ENCODE measurements at places on chromosomes 6 and 20.
A peak's percentile ranks its signal among the peaks of the same experiment; 100 is the strongest.

GRCh38 chr20:1001911-1002681 is at the start of gene RSPO4:
TSS of gene RSPO4 (minus strand) at chr20:1002311. CDS start at chr20:1002164, 147 bp downstream.
- no peak for DNase-seq

DNA sequence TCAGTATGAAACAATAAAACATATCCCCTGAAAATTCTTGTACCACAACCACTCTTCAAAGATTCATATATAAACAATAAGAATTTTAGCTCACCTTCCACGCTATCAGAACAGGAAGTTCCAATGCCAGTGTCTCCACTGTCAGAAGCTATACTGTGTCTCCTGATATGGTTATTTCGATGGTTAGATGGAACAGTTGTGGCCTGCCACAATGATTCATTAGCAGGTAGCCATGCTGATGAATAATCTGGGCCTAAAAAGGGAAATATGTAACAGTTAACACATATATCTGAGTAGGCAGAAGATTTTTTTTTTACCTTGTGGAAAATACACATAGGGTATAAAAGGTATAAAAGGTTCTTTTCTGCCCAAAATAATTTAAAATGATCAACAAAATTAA is 19.0 kb downstream of the CEP85L start:
- DNase-seq = no peak

DNA sequence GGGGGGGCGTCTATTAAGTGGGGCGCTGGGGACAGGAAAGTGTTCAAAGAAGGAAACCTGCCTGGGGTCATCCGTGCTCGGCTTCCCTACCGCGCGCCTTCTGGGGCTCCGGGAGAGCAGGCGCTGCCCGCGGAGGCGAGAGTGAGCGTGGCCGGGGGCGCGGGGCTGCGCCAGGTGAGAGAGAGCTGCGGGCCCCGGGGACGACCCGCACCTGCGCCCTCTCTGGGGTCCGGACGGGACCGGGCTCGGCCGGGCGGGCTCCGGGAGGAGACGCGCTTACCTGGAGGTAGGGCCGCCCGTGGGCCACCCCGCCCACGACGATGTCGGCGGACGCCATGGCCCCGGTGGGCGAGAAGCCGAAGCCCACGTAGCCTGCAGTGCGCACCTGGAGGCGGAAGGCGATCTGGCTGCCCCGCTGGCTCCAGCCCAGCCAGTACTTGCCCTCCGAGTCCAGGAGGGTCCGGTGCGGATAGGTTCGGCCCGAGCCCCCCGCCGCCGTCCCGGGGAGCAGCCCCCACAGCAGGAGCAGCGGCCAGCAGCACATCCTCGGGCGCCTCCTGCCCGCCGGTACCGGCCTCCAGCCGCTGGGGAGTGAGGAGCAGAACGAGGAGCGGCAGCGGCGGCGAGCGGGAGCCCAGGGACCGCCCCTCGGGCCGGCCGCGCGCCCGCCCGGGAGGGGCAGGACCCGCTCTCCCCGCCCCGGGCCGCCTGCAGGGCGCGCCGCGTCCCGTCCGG is at the start of gene MOXD1:
MOXD1 (minus strand) TSS at position 593 of the 735 bp plus-strand sequence; CDS start at position 544, 49 bp downstream.
- DNase-seq = peak; percentile 41

DNA sequence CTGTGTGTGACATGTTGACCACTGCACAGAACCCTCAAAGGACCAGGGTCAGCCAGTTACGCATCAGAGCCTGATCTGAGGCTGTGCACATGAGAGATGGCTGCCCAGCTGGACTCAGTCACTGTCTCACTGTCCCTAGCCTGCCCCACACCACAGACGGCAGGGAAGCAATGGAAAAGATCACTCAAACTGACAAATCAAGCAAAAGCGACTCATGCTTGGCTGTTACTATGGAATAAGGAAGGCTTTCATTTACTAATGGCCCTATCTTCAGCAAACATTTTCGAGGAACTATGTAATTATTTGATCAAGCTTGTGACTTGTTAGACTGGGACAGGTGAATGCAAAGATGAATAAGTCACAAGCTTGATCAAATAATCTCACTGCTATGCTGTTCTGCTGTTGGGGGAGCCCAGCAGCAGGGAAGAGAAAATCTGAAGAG is 137.0 kb downstream of the SLC23A2 start:
- no peak for DNase-seq

- DNase-seq = no peak
These were observed 14.8 kb upstream of the SCGN start for GRCh38 chr6:25637211-25637610.

- no peak for DNase-seq
These were observed 69.5 kb downstream of the SLX4IP start for GRCh38 chr20:10504608-10504993.

GRCh38 chr6:111591370-111591900 is 14.2 kb downstream of the TRAF3IP2 start:
- DNase-seq = no peak

DNA sequence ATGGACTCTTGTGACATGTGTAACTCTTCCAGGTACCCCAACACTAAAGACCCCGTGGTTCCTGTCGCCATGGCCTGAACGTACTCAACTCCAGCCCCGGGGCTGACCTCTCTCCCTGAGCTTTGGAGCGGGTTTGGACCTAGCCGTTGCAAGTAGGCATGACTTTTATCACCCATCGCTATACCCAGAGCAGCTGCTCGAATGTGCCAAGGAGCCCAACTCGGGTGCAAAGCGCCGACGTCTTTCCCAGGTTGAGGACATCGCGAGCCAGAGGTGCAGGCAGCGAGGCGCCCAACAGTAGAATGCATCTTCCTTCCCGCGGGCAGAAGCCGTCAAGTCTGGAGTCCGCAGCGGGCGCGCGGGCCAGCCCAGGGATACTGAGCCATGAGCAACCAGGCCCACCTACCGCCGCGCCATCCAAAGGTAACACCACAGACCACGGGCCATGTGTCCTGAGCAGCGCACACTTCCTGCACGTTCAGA is 5.7 kb upstream of the LAMP5 start:
- DNase-seq = no peak

GRCh38 chr20:14860410-14860814 is 523.0 kb upstream of the FLRT3 start:
- no peak for DNase-seq

- DNase-seq = no peak
These were observed 44.4 kb downstream of the DAAM2 start for GRCh38 chr6:39836606-39837005.

DNA sequence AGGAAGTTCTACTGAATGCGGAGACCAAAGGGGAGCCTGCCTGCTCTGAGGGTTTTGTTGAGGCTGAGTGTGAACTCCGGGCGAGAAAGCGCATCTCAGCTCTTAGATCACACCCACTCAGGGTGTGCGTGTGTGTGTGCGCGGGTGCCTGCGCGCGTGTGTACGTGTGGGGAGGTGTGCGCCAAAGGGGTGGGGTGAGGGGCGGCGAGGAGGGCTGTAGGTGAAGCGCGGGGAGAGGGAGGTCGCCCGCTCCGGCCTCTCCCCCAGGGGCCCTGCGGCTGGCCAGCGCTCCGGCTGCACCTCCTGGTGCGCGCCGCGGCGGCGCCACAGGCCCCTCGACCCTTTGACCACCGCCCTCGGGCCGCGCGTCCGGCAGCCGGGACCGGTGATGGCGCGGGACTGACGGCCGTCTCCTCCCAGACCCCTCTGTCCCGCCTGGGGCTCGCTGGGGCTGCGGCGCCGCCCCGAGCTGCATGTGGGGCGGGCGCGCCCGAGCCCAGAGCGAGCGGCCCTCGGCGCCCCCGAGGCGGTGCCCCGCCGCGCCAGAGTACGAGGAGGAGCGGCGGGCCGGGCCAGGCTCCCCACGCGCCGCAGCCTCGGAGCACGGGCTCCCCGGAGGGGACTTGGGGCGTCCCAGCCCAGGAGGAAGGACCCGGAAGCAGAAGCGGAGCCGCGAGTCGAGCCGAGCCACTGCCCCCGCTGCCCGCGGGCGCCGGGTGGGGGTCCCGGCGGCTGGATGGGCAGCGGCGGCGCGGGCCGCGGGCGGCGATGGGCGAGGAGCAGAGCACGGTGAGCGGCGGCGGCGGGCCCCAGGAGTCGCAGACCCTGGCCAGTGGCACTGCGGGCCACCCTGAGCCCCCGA is at the start of gene RNF217:
RNF217 (plus strand) TSS at position 661 of the 862 bp plus-strand sequence; CDS start at position 769, 108 bp downstream.
- peak; percentile 10 for DNase-seq

DNA sequence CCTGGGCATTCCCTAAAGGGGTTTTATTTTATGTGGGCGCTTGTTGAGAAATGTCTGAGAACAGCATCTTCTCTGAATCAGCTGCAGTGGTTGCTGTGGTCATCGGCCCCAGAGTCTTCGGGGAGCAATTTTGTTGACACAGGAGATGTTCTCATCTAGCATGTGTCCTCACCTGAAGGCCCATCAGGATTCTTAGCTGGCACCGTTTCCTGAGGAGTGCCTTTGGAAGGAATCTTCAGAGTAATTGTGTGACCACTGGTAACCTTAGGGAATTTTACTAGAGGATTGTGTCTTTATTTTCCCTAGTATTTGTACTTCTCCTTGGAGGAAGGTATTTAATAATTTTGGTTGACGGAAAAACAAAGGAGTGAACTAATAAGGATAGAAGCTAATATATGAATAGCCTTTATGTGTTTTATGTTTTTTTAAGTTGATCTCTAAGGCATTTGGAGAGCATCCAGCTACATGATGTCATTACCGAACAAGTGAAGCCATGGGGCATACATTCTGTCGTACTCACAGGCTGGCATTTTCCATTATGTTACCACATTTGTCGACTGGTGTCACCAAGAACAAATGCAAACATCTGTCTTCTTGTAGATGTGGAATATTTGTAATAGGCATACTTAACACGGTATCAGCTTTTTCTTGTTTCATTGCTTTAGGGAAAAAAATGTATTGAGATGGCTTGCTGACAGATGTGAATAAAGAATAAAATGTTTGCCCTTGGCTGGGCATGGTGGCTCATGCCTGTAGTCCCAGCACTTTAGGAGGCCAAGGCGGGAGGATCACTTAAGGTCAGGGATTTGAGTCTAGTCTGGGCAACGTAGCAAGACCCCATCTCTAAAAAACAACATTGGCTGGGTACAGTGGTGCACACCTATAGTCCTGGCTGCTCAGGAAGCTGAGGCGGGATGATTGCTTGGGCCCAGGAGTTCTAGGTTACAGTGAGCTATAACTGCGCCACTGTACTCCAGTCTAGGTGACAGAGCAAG is 41.9 kb downstream of the TULP4 start:
- no peak for DNase-seq

- DNase-seq = no peak
These were observed 123.7 kb downstream of the CCDC170 start for GRCh38 chr6:151617539-151617938.

DNA sequence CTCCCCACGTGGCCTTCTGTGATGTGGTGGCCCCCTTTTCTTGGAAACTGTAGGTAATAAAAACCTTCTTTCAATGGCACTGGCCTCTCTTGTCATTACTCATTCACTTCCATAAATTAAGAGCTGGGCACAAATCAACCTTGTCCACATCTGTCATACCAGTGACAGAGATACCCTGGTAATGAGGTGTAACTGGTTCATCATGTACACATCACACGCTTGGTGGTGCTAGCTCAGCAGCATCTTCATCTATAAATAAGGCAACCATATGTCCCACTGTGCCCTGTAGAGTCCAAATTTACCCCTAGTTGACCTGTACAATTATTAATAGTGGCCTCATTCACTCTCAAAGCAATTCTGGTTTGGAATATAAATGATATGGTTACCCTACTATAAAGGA is 245.6 kb downstream of the HIVEP2 start:
- no peak for DNase-seq

GRCh38 chr6:36361071-36361470 is 24.4 kb upstream of the BNIP5 start:
- DNase-seq = no peak

DNA sequence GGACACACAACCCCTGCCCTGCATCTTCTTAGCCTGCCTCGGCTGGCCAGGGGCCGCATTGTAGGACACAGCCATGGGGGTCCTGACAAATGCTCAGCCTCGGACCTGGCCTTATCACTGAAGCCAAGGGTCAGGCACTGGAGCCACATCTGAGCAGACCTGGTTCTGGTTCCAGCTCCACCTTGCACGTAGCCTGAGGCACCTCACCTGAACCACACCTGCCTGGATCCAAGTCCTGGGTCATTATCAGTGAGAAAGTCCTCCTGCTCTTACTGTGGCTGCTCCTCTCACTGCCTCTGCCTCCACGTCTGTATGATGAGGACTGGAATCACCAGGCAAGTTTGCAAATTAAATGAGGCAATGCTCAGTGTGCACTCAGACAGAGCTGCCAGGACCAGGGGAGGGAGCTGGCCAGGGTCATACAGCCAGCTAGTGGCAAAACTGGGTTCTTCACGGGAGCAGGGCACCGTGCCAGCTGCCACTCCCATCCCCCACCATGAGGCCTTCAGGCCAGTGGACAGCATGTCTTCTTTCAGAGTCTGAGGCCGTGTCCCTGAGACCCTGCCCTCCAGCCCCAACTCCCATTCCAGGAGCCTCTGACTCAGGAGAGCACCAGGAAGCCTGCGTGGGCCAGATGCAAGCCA is 40.2 kb downstream of the MRPL14 start:
- DNase-seq = no peak

DNA sequence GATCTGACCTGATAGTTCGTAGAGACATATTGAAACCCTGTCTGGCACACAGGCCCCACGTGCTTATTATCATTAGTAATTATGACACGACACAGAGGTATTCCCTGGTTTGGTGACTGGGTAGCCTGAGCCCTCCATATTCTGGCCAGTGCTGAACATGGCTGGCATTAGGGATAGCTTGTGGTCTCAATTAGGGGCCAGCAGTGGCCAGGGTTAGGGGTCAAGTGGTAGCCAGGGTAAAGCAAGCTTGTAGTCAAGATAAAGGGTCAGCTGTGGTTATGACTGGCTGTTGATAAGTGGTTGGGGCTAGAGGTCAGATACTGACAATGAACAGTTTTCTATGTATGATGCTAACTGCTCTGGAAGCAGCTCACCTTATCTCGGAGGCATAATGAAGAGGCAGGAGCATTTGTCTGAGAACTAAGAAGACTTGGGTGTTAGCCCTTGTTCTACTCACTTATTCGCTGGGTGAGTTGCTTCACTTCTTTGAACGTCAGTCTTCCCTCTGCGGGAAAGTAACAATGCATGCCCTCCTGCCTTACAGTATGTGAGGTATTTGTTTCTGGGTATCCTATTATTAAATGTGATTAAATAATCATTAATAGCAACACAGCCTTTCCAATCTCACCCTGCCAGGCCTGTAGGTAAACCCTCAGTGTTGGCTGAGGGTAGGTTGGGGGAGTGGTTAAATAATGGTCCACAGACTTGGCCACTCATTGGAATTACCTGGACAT is 66.7 kb downstream of the VEGFA start:
- DNase-seq = no peak

GRCh38 chr20:10634211-10634610 is 39.6 kb downstream of the JAG1 start:
- DNase-seq = no peak

DNA sequence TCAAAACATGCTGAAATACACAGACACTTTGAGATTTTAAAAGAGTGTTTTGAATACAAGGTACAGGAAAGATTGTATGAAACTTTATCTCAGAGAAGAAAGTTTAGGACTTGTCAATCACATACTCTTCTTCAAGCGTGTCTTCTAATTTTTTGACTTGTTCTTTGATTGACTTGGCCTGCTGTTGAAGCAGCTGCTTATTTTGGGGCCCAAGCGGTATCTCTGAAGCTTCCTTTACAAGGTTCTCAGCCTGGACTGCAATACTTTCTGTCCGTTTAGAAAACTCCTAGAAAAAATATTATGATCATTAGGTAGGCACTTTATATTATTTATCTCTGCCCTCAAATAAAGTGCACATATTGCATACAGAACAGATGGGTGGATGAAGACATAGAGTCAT is 201.3 kb downstream of the SYNE1 start:
- DNase-seq = no peak

GRCh38 chr20:45341579-45341938 is 6.7 kb downstream of the SDC4 start:
- no peak for DNase-seq

- DNase-seq = no peak
These were observed 113.1 kb downstream of the FYN start for GRCh38 chr6:111759836-111760785.
